ENCODE measurements at places on chromosomes 12 and 14. TPM values are rescaled to one million over a fixed set of nuclear protein-coding genes. Genes with fewer than 3 reads are reported as not detected.

The HCAR3 gene
- not detected for total RNA-seq

- DNase-seq, result no peak
These were observed 180.6 kb downstream of the AACS start for GRCh38 chr12:125245581-125246557.

- DNase-seq, result no peak
These were observed 15.0 kb upstream of the ORAI1 start for GRCh38 chr12:121611306-121611705.

DNA sequence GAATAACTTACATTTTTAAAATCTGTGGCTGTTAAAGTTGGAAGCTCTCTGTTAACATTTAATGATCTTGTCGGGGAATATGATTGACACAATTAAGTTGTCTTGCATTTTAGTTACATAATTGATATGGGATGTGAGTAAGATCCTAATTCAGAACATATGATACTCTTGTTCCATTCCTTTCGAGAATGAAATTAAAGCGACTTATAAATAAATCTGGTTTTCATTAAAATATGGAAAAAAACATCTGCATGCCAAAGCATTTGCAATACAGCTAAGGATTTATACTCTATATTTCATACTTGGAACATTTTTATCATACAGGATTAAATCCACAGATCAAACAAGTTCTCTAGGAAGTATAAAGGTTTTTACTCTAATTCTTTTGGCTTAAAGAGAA is 52.0 kb downstream of the SLC38A6 start:
- no peak for DNase-seq

DNA sequence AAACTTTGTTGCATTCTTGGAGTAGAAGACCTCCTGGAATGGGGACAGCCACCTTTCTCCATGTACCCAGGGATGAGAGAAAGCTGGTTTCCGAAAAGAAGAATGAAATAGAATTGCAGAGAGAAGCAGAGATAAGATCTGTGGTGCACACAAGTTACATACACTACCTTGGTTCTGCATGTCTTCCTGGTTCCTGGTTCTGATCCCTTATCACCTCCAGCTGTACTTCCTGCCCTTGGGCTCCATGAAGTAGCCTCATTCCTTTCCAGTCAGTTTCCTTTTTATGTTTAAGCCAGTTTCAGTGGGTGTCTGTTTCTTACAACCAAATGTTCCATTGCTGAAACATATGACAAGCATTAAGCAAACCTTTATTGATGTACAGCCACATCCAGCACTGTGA is 69.3 kb downstream of the FBXW8 start:
- no peak for DNase-seq

DNA sequence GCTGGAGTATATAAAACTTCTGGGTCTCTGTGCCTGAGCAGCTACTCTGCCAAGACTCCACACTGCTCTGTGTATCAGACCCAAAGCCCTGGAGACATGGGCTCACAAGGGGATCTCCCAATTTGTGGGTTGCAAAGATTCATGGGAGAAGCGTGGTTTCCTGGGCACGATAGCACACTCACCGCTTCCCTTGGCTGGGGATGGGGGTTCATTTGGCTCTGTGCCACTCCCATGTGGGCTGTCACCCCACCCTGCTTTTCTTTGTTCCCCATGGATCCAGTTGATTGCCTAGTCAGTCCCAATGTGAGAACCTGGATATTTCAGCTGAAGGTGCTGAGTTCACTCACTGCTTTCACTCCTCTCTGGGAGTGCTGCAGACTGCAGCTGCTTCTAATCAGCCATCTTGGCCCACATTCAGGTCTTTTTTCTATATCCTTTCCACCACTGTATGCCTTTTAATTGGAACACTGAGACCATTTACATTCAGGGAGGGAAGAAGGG is 40.0 kb upstream of the PCNX4 start:
- DNase-seq, result peak; percentile 35

GRCh38 chr12:27541031-27541719 is 17.2 kb downstream of the PPFIBP1 start:
- no peak for DNase-seq

The KCNJ8 gene
- not detected for total RNA-seq

The REC8 gene
- 1.1 TPM for total RNA-seq

DNA sequence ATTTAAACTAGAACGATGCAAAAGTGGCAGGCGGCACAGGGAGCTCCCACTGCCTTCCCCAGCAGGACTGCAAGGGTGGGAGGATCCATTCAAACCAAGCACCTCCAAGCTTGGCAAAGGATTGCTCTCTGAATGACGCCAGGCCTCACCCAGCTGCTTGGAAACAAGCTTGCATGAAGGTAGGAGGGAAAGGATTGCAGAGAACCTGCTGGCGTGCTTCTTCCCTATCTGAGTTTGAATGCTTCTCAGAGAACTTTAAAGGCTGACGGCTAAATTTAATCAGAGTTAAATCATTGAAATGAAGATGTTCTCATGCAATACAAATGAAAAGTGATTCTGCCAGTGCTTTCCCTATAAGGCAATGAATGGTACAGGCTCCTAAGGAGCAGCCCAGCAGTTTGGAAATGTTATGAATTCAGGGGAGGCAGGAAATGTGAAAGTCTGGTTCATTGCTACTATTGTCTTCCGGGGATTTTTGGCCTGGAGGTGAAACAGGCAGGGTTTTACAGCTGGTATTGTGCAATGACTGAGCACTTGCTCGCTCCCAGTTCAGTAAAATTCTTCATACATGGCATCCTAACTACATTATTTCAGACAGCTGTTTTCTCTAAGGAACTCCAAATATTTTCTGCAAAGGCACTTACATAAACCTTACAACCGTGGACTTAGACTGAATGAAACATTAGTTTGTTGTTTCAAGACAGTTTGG is 31.9 kb upstream of the DUSP6 start:
- peak; percentile 89 for DNase-seq

The LRP1-AS gene
- total RNA-seq, result not detected

DNA sequence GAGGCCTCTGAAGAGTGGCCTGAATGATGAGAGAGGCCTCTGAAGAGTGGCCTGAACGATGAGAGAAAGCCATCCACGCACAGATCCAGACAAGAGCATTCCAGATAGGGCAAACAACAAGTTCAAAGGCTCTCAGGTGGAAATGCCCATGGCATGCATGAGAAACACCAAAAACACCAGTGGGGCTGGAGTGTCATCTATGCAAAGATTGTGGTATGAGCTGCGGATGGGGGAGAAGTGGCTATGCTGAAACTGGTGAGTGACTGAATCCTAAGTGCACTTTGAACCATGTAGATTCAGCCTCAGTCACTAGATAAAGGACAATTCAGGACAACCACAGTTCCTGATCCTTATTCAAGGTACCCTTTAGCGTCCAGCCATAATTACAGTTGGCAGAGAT is 79.4 kb upstream of the GZMB start:
- DNase-seq, result no peak

GRCh38 chr12:38977132-38977531 is 71.7 kb upstream of the CPNE8 start:
- DNase-seq, result no peak

DNA sequence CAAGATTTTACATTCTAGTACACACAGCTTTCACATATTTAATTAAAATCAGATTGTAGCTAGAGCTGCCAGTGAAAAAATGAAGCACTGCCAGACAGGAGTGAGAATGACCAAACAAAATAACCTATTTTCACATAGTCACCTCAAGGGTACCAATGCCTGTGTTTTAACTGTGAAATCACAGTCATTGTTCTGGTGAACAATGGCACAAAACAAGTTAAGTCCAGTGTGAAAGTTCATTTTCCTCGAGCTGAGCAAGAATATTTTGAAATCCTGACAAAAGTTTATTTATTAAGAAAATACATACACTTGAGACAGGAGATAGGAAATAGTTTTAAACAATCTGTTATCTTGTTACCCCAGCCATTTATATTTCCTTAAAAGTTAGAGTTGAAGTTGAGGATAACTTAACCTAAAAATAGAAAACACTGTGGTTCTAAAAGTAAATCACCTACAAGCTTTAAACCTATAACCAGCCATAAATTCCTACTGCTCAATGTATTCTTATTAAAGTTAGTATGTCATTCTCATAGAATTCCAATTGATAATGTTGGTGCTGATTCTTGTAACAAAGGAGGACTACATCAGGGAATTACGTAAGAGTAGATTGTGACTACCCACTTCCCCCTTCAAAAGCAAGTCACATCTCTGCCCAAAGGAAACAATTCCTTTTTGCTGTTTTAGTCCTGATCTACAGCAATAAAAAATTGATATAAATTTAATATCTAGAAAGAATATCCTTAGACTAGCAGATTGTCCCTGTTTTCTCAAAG is 15.9 kb downstream of the DENND5B start:
- DNase-seq, result no peak

DNA sequence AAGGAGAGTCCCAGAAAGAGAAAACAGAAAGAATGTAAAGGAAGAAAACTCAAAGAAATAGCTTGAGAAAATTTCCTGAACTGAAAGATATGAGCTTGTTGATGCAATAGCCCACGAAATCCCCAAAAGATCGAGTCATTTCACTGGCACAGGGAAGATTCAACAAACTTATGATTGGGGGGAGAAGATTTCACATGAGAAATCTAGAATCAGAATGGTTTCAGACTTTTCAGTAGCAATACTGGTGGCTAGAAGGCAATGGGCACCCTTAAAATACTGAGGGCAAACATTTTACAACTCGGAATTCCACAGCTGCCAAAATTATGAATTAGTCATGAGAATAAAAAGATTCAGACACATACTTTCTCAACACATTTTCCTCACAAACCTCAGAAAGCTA is 8.9 kb upstream of the KRT7 start:
- DNase-seq, result no peak

- no peak for DNase-seq
These were observed 43.3 kb downstream of the ACTN1 start for GRCh38 chr14:68935761-68936214.

The IFI27 gene
- total RNA-seq, result 11.3 TPM

- DNase-seq, result no peak
These were observed 16.9 kb downstream of the BRF1 start for GRCh38 chr14:105283899-105284298.

DNA sequence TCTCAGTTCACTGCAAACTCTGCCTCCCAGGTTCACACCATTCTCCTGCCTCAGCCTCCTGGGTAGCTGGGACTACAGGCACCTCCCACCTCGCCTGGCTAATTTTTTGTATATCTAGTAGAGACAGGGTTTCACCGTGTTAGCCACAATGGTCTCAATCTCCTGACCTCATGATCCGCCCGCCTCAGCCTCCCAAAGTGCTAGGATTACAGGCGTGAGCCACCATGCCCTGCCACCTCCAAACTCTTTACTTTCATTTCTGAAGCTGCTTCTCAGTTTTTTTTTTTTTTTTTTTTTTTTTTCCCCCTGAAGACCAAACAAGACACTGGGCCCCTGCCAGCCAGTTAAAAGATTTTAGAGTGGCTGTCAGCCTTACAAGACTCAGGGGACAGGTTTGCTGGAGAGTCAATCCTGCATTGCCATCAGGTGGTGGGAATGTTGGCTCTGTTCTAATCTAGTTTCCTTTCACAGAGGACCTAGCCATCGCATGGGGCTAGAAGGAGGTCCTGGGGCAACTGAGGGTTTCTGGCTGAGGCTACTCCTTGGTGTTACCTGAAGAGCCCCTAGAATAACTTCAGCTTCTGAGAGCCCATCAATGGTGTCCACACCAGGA is 37.4 kb upstream of the HIGD1C start:
- DNase-seq, result no peak

DNA sequence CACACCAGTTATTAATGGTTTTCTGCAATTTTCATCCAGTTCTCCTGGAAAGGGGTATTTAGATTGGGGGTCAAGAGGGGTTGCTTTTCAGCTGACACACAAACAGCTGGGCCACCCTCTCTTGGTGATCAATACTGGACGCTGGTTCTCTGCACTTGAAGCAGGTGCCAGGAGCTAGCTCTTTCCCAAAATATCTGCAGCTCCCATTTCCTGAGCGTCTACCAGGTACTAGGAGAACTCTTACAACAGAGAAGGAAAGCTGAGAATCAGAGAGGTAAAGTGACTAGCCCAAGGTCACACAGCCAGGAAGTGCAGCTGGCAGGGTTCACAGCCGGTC is 1.2 kb downstream of the TESC start:
- DNase-seq, result no peak

GRCh38 chr14:36973806-36974442 is 198.5 kb downstream of the SLC25A21 start:
- no peak for DNase-seq

GRCh38 chr14:93430315-93431035 is at the start of gene UNC79:
Gene UNC79 (plus strand): TSS chr14:93430939. CDS start chr14:93431030, 91 bp downstream.
- DNase-seq, result peak; percentile 0

GRCh38 chr12:3303410-3304136 is 187.4 kb upstream of the PRMT8 start:
- DNase-seq, result no peak
